Right cardiac atrium (tissue), 5 donors: ENCODE measurements at places on chromosomes 1 and 21. TPM values are rescaled to one million over a fixed set of nuclear protein-coding genes. Genes with fewer than 3 reads are reported as not detected.
A peak's percentile ranks its signal among the peaks of the same experiment; 100 is the strongest.

GRCh38 chr1:41583658-41584547, 99.4 kb upstream of the EDN2 start:
- no peak for DNase-seq

- no peak for DNase-seq
These were observed 28.3 kb downstream of the ARID1A start for GRCh38 chr1:26724118-26724517.

DNA sequence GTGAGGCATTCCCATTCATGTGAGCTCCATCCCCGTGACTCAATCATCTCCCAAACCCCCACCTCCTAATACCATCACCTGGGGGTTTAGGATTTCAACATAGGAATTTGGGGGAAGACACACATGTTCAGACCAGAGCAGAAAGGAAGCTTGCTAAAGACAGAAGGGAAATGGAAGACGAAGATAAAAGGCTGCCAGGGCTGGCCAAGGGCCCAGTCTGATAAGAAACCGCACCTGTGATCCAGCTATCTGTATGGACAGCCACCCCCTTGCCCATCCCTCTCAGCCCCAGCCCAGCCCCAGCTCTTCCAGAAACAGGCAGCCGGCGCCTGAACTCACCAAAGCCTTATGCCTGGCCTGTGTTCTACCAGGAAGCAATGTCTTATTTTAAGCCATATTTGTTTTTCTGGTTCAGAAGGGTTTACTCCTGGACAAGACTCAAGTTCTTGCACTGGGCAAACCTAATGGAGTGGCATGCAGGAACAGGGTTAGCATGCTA, 198.4 kb upstream of the VAMP3 start:
- DNase-seq = peak; percentile 18

- DNase-seq = no peak
These were observed 28.7 kb downstream of the FAM89A start for GRCh38 chr1:231011360-231011759.

DNA sequence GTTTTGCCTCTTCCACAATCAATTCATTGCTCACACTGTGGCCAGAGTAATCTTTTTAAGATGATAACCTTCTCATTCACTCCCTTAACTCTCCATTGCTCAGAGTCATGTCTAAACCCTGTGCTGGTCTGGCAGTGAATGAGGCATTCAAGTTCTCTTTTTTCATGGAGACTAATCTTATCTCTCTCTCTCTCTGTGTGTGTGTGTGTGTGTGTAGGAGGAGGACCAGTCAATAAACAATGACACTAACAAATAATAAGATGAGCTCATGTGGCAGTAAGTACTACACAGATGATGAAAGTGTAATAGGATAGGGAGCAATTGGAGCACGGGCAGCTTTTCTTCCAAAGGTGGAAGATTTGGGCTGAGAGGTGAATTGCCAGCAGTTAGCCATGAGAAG, 122.0 kb upstream of the B3GALT2 start:
- no peak for DNase-seq

C1orf226 gene
- 2.4 TPM for polyA plus RNA-seq

DNA sequence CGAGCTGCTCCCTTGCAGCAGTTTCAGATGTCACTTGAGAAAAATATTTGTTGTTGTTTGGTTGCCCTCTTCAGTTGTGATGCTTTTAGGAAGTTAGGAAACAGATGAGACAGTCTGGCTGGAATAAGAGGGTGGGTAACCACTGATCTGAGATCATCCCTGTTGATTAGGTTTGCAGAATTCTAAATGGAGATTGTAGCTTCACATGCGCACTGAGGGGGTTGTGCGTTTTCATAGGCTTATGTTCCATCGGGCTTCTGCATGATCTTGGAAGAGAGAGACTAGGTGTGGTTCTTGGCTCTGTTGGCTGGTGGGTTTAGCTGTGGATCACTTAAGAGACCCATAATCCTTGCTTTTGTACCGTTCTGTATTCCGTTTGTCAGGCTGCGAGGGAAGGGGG, 108.1 kb downstream of the CAMTA1 start:
- no peak for DNase-seq

DNA sequence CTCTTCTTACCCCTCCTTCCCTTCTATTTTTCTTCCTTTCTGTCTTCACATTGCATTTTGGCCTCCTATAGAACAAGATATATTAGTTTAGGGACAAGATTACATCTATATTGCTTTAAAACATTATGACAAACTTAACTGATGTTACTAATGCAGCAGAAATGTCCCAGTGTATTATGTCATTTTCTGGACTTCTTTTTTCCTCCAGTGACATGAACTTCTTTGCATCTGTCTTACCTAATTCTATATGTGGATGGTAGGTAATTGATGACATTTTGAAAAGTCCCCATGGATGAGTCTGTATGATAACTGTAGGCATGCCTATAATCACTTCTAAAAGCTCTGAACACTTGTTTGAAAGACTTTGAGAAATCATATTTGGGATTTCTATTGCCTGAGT, 89.5 kb downstream of the FNBP1L start:
- DNase-seq = no peak

FAM167B gene
- 6.5 TPM for polyA plus RNA-seq

- no peak for DNase-seq
These were observed 12.4 kb upstream of the PAPPA2 start for GRCh38 chr1:176450526-176450925.

DNA sequence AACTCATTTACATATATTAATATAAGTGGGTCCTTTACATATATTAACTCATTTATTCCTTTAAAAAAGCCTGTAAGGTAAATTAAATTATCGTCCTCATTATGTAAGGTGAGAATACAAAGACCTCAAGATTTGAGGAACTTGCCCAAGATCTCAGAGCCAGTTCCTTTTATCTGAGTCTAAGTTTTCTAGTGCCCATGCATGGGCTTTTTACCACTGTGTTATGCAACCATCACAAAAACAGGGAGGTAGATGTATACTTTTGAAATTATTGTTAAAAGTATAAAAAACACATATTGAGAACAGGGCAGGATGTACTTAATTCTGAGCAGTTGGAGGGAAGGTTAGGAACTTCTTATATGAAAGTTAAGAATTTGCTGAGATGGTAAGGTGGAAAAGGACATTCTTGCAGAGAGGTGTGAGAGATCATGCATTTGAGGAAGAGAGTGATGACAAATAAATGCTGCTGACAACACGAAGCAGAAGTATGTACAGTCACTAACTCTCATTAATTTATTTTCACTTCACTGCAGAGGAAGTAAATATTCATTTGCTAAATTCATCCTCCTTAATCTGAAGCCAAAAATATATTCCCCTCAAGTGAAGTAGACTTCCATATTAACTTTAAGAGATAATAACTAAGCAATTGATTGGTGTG, 28.9 kb upstream of the LYPLAL1 start:
- no peak for DNase-seq

- DNase-seq = no peak
These were observed 45.2 kb downstream of the CLEC20A start for GRCh38 chr1:178451529-178451928.

- DNase-seq = no peak
These were observed 17.7 kb downstream of the FOXJ3 start for GRCh38 chr1:42317308-42317707.
